ENCODE measurements at places on chromosomes 12 and 14.

GRCh38 chr12:16347391-16348298 is at the start of gene MGST1:
MGST1 (plus strand) TSS chr12:16347645; CDS start chr12:16354253, 6,608 bp downstream.
- DNase-seq: no peak

- peak; percentile 44 for DNase-seq
These were observed 441 bp downstream of the RAB5B start for GRCh38 chr12:55974308-55974730.

- DNase-seq: peak; percentile 83
These were observed 16.6 kb downstream of the SSH1 start for GRCh38 chr12:108840605-108841332.

DNA sequence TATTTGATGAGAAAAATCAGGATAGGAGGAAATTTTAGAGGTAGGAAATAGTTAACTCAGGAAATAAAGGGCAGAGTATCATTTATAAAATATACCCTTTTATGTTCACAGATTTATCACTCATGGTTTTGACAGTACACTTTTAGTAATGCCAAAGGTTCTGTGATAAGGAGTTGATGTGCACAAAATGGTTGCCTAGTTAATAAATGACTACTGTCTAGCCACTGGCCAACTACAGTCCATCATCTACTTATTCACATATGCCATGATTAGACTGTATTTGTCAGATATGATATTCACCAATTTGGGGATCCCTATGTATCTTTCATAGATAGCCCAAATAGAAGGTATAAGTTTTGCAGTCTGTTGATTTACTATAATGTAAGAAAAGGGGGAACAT is 19.2 kb upstream of the GXYLT1 start:
- DNase-seq: no peak

- no peak for DNase-seq
These were observed 35.0 kb downstream of the KITLG start for GRCh38 chr12:88544991-88545980.

- DNase-seq: no peak
These were observed 6.1 kb upstream of the CNIH1 start for GRCh38 chr14:54447231-54447692.

GRCh38 chr14:105333020-105333490 is 18.5 kb downstream of the PACS2 start:
- DNase-seq: no peak

GRCh38 chr14:67559639-67560038 is 26.5 kb downstream of the PLEKHH1 start:
- no peak for DNase-seq

- no peak for DNase-seq
These were observed 58.1 kb upstream of the TUNAR start for GRCh38 chr14:95818581-95818980.

GRCh38 chr12:13179211-13180074 is 17.1 kb upstream of the EMP1 start:
- no peak for DNase-seq

GRCh38 chr14:95311752-95312151 is 8.0 kb downstream of the CLMN start:
- no peak for DNase-seq

DNA sequence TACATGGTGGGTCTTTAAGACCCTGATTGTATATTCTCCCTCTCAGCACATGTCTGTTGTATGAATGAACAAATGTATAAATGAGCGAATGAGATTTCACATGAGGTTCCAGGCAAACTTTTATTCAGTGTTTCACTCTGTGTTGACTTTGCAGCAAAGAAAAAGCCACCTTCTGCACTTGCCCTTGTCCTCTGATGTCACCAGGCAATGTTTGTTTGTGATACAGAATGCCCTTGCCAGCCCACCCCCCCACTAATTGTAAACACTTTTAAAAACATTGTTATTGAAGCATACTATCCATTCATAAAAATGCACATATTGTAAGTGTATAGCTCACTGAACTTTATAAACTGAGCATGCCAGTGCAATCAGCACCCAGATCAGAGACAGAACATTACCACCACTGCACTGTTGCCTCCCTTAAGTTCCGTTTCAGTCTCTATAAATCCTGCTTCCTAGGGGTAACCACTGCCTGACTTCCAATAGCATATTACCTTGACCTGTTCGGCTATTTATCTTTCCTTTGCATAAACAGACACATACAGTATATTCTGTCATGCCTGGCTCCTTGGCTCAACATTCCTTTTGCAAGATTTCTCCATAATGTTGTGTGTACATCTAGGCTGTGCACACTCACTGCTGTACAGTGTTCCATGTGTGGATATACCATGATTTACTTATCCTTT is 11.3 kb upstream of the LTA4H start:
- no peak for DNase-seq

DNA sequence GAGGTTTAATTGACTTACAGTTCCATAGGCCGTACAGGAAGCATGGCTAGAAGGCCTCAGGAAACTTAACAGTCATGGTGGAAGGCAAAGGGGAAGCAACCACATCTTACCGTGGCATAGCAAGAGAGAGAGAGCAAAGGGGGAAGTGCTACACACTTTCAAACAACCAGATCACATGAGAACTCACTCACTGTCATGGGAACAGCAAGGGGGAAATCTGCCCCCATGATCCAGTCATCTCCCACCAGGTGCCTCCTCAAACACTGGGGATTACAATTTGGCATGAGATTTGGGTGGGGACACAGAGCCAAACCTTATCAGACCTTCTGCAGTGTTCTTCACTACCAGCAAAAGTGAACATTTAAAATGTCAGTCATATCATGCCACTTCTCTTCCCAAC is 58.9 kb downstream of the USP15 start:
- DNase-seq: no peak

DNA sequence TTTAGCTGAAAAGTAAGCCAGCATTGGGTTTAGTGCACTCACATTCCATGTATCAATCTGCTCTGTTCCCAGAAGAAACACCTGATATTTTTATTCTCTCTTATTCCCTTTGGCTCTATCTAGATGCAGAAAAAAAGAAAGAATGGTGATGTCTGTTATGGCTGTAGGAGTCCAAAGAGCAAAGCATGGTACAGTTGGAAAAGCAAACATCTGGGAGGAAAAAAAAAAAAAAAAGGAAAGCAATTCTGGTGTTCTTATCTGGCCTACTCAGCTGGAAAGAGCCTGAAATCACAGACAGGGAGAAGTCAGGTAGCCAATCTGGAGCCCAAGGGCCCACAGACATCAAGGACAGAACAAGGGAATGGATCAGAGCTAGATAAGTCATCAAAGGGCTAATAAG is 293.9 kb downstream of the DUSP6 start:
- DNase-seq: no peak

DNA sequence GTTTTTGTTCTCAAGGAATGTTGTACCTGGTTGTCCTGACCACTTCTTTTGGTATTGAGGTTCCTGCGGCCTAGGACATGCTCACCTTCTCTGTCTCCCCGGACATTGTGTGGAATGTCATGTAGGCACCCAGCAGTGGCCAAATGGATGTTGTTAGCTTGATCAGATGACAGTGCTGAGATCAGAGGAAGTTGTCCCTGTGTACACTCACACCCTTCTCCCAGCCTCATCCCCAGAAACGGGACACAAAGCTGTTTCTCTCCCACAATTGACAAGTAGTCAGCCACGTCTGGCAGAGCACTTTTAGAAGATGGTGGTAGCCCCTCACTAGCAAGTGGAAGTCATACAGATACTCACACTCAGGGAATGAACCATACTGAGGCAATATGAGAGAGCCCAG is 3.0 kb downstream of the PLEKHH1 start:
- no peak for DNase-seq

DNA sequence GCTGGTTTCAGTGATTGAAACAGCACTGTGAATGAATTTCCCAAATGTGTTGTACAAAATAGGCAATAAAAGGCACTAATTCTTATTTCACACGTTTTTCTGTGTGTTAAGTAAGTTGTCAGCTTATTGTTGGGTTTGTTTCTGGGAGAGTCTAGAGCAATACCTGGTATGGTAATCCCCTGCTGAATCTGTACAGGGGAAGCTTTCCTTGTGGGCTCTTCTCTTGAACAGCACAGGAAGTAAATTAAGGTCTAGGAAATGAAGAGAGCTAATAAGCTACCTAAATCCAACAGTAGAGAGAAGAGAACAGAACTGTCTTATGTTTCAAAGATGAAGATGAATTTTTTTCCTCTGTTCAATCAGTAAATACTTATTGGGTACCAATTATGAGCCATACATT is 406.7 kb downstream of the TMTC2 start:
- DNase-seq: no peak

- no peak for DNase-seq
These were observed 635.5 kb downstream of the SLC16A7 start for GRCh38 chr12:60231303-60231702.

- no peak for DNase-seq
These were observed 9.3 kb downstream of the EDDM3A start for GRCh38 chr14:20755037-20755436.

GRCh38 chr12:94812345-94812744 is 162.0 kb upstream of the TMCC3 start:
- DNase-seq: no peak

GRCh38 chr14:32436993-32437392 is 107.9 kb downstream of the AKAP6 start:
- DNase-seq: no peak

GRCh38 chr12:116495260-116495659 is 63.9 kb upstream of the MAP1LC3B2 start:
- no peak for DNase-seq

DNA sequence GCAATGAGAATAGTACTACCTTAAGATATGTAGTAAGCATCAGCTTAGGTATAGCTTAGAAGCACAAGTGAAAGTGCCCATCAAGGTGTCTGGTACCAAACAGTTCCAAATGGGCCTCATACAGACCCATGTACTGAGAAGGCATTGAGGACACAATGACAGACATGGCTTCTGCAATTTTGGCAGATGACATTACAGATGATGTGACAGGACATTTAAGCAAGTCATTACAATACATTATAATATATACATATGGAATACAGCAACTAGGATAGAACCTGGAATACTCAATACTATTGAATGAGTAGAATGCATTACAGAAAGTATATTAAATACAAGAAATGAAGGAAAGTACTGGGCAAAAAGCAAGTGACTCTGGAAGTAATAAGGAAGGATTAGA is 256.4 kb downstream of the GXYLT1 start:
- no peak for DNase-seq

GRCh38 chr14:34020014-34020413 is 69.1 kb upstream of the EGLN3 start:
- no peak for DNase-seq

- peak; percentile 76 for DNase-seq
These were observed 124.8 kb downstream of the SAMD4A start for GRCh38 chr14:54691525-54692283.

DNA sequence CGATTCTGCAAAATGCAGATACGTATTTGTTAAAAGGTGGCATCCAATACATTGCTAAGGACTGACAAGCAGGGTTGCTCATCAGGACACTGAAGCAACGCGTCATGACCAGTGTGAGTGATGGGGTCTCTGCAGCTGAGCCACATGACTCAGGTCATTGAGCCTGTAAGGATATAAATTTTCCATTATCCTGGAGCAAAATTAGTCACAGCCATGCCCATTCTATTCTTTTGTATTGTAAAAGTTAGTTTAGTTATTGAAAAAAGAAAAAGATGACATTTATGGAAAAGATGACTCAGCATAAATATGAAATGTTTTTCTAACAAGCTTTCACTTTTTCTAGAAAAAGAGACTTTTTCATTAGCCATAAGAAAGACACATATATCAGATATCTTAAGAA is 268.0 kb upstream of the TMEM132C start:
- DNase-seq: no peak

GRCh38 chr12:22626406-22626805 is 1.4 kb downstream of the ETNK1 start:
- no peak for DNase-seq

GRCh38 chr12:120078868-120079267 is 37.7 kb downstream of the RAB35 start:
- no peak for DNase-seq

DNA sequence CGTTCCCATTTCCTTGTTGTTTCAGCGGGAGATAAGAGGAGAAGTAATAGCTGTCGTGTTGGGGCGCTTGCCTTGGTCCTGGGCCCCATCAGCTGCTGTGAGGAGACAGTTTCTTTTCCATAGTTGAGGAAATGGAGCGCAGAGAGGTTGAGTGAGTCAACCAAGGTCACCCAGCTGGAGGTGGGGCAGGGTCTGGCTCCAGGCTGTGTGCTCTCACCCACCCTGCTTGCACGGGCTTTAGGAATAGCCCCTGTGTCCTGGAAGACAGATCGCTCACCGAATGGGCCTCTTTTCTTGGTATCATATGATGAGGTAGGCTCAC is 165.7 kb upstream of the RTL1 start:
- DNase-seq: no peak

DNA sequence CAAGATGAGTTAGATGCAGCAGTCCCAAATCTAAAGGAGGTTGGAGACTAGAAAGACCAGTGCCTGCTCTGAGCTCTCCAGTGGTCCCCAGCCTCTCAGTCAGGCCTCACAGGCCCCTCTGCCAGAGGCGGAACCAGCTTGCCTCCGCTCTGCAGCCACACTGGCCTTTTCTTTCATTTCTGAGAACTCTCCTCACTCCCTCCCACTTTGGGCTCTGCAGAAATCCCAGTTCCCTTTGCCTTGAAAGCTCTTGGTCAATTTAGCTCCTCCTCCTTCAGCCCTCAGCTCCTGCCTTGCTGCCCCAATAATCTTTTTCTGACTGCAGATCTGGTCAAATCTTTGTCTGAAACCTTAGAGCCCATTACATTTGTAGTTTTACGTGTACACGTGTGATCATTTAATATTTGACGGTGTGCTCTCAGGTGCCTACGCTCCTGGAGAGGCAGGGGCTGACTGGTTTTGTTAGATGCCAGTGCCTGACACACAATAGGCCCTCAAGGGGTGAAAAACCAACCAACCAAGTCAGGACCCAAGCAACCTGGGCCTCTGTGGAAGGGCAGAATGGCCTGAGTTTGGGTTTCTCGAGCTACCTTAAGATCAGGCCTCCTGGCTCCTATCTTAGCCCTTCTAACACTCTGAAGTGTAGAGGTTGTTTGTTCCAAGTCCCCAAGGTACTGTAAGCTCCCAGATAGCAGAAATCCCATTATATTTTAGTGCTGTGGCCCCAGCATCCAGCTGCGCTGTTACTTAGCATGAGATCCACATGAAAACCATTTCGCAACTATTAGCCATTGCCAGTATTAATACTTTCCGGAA is 1.1 kb upstream of the NUDT4 start:
- DNase-seq: peak; percentile 60

GRCh38 chr12:5923043-5923605 is 21.9 kb downstream of the ANO2 start:
- no peak for DNase-seq

DNA sequence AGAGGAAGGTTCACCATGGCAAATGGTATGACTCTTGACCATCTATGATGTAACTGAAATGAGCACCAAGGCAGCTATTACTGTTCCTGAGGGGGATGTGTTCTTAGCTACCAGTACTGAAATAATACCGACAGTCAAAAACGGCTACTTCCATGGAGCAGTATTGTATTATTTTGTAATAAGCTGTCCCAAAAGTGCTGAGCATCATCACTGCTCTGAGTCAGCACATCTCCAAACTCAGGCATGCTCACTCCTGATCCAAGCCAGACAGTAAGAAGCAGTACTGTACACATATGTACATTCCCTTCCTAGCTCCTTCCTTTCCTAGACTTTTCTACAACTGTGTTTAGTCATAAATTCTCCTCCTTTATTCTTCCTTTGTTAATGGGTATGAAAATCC is 8.6 kb downstream of the VTI1B start:
- DNase-seq: no peak

GRCh38 chr12:6872073-6873048 is 742 bp downstream of the SPSB2 start:
- DNase-seq: peak; percentile 78

GRCh38 chr12:4984344-4984743 is 59.3 kb upstream of the KCNA5 start:
- DNase-seq: no peak

- DNase-seq: no peak
These were observed 376.0 kb upstream of the LRFN5 start for GRCh38 chr14:41230683-41231082.
